ENCODE measurements at places on chromosomes 16 and 17.

GRCh38 chr16:64771273-64771672 is 350.6 kb downstream of the CDH11 start:
- no peak for DNase-seq

DNA sequence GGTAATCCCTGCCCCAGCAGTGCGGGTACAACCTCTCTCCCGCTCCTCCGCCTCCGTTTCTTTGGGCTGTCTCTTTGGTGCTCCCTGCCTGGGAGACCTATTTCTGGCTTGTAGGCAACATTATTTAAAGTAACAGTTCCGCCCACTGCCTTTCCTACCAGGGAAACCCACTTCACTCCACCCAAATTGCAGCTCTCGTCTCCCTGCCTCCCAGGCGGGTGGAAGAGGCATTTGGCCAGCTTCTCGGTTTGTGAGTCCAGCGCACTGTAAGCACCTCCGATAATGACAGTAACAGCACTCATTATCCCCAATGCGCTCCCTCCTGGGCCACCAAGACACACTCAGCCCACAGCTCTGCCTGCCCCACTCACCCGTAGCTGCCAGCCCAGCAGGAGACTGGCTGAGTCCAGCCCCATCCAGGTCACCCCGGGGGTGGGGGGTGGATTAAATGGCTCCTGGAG is 165.1 kb upstream of the CDC42EP4 start:
- DNase-seq: no peak

GRCh38 chr16:69089091-69089910 is 16.2 kb upstream of the HAS3 start:
- peak; percentile 85 for DNase-seq

GRCh38 chr17:28599311-28600184 is 723 bp upstream of the SPAG5 start:
- peak; percentile 82 for DNase-seq

GRCh38 chr17:78092794-78093324 is 35.7 kb downstream of the TMC6 start:
- DNase-seq: no peak

DNA sequence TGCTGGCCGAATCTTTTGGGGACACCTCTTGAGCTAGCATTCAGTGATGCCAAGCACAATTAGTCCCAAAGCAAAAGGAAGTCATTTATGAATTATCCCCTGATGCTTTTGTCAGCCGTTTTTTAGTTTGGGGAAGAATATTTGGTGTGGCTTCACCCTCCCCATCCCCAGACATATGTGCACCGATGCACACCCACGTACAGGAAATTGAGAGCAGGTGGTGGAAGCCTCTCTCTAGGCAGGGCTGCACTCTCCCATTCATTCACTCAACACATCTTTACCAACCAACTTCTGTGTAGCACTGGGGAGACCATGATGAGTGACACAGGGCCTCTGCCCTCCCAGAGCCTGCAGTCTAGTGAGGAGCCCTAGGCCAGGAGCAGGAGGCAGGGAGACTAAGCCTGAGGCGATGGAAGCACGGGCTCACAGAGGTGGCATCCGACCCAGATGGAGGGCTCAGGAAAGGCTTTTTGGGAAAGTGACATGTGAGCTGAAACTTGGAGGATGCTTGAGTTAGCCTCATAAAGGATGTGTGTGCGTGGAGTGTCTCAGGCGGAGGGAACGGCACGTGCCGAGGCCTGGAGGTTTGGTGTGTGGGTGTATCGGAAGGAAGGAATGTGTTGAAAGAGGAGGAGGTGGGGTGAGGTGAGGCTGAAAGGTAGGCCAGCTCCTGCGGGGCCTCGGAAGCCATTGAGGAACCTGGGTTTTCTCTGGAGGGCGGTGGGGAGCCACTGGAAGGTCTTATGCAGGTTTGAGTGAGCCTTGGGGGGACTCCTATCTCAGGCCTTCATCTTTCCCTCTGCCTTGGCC is 43.8 kb downstream of the PSME3IP1 start:
- no peak for DNase-seq

DNA sequence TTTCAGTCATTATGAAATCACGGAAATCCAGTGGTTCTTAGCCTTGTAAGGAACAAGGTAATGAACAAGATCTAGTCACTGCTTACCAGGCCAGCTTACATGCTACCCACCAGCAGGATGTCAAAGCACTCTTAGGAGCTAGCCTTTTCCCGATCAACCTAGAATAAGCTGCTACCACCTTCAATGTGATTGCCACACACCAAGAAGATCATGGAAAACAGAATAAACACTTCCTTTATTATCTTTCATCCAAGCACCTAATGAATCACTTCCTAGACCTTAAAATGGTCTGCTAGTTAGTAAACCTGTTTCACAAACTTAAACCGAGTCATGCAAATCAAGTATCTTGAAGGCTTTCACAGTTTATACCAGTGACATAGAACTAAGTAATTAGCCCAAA is 5.0 kb downstream of the BBS2 start:
- DNase-seq: no peak

DNA sequence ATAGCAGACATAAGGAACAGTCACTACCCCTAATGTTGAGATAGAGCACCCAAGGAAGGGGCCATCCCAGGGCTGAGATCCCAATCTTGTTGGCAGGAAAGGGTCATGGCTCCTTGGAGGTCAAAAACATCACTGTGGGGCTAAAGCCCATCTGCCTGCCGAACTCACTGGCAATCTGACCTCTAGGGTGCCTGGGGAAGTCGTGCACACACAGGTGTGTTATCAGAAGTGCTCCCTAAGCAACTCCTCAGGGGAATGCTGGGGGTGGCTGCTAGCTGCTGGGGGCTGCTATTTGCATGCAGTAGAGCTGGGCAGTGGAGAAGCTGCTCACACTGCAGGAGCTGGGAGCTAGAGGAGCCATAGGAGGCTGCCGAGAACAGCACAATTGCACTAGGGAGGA is 47.5 kb upstream of the PHOSPHO1 start:
- no peak for DNase-seq

DNA sequence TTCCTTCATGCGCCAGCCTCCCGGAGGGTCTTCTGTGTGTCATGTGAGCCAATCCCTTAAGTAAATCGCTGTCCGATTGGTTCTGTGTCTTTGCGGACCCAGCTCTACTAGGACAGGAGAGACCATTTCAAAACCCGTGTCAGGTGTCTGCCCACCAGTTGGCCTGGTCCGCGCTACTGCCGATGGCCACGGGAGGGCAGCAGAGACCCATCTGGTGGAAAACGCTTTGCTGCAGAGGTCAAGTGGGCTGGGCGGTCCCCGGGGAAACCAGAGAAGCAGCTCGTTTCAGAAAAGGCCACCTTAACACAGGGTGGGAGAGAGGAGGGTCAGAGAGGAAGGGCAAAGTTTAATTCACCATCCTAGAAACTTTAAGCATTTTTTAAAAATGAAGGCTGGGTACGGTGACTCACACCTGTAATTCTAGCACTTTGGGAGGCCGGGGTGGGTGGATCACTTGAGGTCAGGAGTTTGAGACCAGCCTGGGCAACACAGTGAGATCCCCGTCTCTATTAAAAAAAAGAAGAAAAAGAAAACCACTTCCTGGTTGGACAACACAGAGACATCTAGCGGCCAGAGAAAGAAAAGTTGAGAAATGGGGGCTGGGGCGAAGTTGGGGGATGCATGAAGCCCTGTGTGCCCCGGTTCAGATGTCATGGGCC is 2.8 kb upstream of the CIBAR2 start:
- peak; percentile 72 for DNase-seq

DNA sequence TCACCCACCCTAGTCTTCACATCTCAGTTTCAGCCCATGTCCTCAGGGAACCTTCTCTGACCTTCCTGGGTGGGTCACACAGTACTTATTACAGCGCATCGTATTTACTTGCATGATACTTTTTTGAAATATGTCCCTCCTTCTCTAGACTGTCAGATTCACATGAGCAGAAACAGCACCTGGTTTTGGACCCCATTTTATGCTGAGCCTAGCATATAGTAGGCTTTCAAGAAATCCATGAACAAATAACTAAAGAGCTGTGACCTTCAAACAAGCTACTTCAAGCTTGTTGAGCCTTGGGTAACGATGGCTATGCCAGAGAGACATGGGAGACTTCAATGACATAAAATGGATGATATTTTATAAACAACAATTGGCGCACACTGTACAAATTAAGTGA is 150.3 kb downstream of the GRIN2A start:
- no peak for DNase-seq

GRCh38 chr17:74554909-74555308 is 9.0 kb upstream of the CD300C start:
- DNase-seq: no peak

DNA sequence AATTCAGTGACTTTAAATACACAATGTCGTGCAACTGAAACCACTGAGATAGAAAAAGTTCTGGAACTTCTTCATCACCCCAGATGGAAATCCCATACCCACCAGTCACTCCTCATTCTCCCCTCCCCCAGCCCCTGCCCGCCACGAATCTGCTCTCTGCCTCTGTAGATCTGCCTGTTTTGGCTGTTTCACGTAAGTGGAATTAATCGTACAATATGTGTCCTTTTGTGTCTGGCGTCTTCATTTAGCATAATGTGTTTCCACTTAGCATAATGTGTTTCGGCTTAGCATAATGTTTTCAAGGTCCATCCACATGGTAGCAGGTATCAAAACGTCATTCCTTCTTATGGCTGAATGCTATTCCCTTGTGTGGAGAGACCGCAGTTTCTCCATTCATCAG is 3.5 kb upstream of the SPPL2C start:
- DNase-seq: no peak

DNA sequence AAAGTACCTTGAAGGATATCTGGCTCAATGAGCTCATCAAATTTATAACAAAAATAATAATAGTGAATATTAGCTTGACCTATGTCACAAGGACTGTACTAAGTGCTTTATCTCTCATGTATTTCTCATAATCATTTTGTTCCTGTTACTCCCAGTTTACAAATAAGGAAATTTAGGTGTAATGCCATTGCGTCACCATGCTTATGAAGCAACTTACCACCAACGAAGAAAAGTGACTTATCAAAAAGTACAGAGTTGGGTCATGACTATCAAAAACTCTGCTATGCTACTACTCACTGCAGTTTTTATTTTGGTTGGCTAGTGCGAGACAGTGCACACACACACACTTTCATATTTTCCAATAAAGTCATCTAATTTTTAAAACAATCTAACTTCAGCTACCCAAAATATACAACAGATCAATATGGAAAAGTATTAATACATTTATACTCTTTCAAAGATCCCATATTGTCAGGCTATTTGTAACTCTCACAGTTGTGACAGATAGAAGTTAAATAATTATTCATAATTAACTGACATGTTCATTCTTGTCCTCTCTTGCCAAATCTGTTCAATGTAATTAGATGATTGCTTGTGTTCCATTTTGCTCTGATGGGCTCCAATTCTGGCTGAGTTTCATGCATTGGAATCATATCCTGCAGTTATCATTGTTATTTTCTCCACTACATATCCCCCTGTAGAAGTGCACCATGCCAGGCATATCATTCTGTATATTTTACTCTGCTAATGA is 119.4 kb downstream of the KCNJ2 start:
- DNase-seq: peak; percentile 4

DNA sequence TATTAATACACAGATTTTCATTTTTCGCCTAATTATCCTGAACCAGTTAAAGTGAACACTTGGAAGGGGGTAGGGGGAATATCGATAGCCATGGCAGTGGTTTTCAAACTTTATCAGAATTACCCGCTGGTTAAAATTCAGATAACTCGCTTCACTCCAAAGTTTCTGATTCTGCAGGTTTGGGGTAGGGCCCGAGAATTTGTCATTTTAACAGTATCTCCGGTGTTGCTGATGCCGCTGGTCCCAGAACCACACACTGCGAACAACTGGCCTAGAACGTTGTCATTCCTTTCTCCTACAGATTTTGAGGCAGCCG is 313 bp upstream of the NSRP1 start:
- DNase-seq: no peak

DNA sequence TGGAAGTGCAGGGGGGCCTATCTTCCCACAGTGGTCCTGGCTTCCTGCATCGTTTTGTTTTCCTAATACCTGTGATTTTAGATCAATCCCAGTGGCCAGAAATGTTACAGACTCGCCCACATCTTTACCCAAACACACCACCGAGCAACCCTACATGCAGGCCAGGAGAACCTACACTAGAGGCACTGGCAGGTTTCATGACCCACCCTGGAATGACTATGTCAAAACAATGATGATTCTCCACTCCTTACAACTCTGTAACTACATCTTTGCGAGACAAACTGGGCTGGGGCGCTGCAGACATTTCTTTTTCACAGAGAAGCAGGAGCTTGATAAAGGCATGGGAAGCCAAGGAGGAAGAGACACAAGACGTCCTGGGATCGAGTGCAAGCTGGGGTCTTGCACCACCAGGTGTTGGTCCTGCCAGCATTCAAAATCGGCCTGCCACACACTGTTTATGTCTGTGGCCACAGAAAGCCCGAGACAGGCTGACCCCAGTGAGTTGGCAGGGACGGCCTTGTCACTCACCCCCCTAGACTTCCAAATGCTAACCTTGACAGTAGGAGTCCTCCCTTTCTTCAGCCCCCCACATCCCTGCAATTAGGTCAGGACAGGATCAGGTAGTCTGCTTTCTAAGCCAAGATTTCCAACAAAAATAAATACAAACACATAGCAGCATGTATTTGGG is 32.5 kb downstream of the UBE2O start:
- no peak for DNase-seq

- peak; percentile 87 for DNase-seq
Measured at GRCh38 chr16:75064403-75065148, 52.0 kb downstream of the LDHD start.

DNA sequence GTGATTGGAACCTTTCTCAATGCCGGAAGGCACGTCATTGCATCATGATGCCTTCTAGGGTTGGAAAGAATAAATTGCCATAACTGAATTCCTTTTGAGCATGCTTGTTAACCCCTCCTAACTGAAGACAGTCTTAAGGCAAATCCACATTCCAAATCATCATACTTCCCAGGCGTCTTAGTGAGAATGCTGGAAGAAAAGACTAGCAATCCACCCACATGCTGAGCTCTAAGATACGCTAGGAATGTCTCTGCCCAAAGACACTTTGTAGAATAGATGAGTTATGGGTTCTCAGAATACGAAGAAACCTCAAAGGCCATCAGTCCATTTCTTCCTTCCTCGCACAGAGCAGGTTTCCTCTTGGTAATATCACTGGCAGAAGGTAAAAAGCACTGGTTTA is 486.5 kb downstream of the HS3ST4 start:
- no peak for DNase-seq

DNA sequence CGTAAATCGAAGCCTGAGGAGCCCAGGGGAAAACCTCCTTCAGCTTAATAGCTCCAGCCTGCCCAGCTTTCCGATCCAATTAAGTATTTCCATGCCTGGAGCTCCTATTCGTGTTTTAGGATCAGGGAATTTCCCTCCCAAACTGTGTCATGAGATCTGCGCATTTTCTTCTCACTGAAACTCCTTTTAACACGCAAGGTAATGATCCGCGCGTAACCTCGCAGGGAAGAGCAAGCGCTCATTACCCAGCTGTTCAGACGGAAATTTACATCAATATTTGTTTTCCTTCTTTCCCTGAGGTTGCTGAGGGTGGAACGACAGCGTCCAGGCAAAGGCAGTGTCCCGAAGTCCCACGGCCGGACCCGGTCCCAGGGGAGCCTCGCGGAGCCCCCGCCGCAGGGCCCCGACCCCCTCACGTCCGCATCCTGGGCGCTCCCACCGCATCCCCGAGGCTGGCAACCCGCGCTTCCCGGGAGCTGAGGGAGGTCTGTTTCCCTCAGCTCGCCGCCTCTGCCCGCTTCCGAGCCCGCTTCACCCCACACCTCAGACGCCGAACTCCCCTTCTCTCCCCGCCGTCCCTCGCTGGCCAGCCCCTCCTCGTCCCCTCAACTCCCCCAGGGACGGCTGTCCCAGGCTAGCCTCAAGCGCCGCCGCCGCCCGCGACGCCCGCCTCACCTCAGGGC is 415 bp downstream of the ABCA5 start:
- peak; percentile 14 for DNase-seq
